Lower leg skin (tissue), 4 donors: ENCODE measurements at places on chromosomes 16 and 17.

GRCh38 chr17:7834542-7834956 lies 532 bp downstream of the KDM6B start:
- peak; percentile 94 for DNase-seq

- no peak for DNase-seq
These were observed 99.5 kb downstream of the MYO1D start for GRCh38 chr17:32777436-32777835.

DNA sequence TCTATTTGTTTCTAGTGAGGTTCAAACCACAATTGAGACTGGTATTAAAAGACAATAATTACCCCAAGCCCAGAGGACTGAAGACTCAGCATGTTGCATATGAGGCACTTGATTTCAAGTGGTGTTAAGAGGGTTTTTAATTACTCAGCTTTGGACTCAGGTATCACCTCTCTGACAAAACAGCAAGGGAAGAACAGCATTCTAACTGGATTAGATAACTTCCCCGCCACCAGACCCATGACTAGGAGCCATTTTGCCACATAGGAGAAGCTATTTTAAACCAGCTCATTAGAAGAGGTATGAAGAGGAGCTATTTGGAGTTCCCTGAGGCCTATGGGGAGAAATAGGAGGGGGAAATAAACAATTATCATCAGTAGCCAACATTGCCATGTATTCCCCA lies 226.1 kb upstream of the TOX3 start:
- no peak for DNase-seq

DNA sequence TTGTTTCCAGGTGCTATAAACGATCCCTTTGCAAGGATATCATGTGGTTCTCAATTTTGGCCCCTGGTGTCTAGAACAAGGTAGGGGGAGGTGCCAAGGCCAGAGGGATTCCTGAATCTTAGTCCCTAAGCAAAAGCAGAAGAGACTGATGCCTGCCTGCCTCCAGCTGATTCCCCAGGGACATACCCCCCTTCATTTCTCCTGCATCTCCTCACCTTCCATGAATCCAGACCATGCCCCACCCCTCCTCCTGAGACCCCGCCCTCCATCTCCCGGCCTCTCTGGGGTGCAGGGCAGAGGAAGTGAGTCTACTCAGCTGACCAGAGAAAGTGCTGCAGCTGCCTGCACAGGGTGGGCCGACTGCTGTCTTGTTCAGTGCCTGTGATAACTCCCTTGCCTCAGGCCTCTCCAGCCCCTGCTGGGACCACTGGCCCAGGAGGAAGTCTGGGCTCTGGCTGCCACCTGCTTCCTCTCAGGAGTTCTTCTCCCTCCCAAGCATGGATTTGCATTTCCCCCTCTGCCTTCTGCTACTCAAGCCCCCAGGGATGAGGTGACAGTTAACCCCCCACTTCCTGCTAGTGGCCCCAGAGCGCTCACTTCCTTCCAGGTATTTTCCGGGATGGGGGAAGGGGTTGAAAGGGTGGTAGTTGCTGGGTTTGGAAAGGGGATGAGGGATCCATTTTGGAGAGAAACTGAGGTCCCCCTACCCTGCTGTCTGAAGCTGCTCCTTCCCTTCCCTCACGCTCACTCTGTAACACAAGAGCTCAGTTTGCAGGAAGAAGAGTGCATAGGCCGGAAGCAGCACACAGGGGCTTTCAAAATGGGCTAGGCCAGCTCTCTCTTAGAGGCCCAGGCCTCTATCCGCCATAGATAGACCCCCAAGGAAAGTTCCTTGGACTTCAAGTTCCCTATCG lies 10.5 kb upstream of the TSPOAP1 start:
- DNase-seq = no peak

- no peak for DNase-seq
These were observed 2.0 kb upstream of the CCDC42 start for GRCh38 chr17:8746501-8747236.
